ENCODE measurements at places on chromosomes 7 and 10.

GRCh38 chr10:20993830-20994527, 96.9 kb upstream of the NEBL start:
- DNase-seq: no peak

- no peak for DNase-seq
Measured at GRCh38 chr7:27991006-27991528, 189.5 kb downstream of the JAZF1 start.

- no peak for DNase-seq
Measured at GRCh38 chr10:66877361-66877760, 48.5 kb upstream of the LRRTM3 start.

DNA sequence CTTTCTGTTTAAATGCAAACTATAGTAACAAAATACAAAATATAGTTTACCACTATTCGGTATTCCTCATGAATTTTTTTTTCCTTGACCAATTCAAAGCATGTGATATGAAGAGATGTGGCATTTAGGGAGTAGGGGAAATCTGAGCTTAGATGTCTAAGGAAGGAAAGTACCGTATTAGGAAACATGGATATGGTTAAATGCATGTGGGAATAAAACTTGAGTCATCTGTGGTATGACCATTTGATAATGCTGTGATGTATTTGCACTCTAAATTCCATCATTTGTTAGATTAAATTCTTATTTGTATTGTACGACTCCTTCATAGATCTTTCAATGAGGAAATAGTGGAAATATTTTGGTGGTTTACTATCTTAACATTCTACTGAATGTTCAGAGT, 19.7 kb downstream of the AHR start:
- no peak for DNase-seq

- DNase-seq: no peak
Measured at GRCh38 chr10:111109501-111110242, 32.8 kb downstream of the ADRA2A start.

DNA sequence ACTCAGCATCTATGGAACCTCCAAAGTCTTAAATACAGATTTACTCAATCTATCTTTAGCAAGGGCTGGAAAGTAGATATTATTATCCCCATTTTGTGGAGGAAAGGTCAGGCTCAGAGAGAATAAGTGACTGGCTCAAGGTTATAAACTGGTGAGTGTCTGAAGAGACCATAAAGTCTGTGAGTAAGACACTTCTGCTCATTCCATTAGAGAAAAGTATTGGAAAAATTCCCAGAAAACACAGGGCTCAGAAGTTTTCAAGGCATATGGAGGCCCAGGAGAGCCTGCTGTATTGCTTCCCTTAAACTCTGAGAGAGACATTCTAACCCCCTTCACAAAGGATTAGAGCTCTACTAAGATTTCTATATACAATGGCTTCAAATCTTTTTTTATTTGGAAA, 134.8 kb downstream of the PCDH15 start:
- no peak for DNase-seq

DNA sequence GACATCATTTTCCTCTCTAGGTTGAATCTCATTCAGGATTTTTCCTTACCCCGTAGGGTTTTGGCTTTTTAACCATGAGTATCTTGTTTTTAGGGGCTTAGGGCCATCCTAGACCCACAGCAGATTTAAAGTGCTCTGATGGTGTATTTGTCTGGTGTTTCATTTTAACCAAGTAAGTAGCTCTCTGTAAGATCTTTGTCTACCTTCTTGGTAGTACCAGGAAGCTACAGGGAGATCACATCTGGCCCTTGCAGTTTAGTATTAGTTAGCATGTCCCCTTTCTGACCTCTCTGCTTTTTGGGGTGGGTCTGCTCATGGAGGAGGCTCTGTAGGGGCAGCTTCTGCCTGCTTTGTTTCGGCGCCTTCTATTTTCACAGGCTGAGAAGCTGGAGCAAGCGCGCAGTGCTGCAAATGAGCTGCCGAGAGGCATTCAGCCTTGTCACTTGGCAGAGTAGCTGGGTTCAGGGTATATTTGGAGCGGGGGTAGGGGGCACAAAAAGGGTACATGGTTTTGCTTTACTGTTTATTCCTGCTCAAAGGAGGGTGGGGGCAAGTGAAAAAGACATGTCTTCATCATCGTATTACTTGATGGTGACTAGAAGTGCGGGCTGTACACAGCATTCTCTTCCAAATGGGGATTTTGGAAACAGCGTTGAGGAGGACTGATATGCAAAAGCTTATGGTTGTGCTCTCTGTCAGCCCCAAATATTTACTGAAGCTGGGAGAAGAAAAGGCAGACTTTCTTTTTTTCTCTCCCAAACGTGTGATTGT, 146.3 kb downstream of the CELF2 start:
- peak; percentile 47 for DNase-seq

GRCh38 chr10:33310853-33311252, 23.6 kb downstream of the NRP1 start:
- DNase-seq: no peak

GRCh38 chr7:105017657-105018365, 3.8 kb downstream of the KMT2E start:
- no peak for DNase-seq

DNA sequence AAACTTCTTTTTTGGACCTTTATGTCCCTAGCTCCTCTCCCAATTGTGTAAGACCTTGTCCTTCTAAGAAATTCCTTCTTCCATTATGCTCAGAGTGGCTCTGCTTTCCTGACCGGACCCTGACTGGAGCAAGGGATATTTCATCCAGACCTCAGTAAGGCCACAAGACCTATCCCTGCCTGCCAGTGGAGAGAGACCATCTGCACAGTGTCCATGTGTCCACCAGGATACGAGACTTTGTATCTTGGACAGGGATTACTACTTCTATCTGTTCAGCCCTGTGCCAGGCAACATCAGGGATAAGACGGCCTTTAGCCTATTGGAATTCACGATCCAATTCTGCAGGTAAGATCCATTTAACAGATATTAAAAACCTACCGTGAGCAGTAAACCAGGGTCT, 7.2 kb upstream of the ATOH7 start:
- no peak for DNase-seq

- no peak for DNase-seq
Measured at GRCh38 chr7:45670227-45670626, 96.1 kb downstream of the ADCY1 start.

GRCh38 chr10:85433248-85433647, 933.3 kb downstream of the GRID1 start:
- no peak for DNase-seq

DNA sequence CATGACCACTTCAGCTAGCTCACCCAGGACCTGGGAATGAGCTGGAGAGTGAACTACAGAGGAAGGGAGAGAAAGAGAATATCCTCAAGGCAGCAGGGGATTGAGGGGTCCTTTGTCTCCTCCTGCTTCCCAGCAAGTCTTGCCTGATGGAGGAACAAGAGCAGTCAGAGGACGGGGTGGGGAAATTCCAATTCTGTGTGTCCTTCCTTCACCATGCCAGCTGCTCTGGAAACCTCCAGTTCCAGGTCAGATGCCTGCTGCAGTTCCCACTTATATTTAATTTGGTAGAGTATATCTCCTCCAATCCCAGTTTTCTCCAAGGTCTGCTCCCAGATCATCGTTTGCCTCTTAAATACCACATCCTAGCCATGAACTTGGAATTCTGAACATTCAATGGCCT, 21.4 kb upstream of the LEP start:
- no peak for DNase-seq

DNA sequence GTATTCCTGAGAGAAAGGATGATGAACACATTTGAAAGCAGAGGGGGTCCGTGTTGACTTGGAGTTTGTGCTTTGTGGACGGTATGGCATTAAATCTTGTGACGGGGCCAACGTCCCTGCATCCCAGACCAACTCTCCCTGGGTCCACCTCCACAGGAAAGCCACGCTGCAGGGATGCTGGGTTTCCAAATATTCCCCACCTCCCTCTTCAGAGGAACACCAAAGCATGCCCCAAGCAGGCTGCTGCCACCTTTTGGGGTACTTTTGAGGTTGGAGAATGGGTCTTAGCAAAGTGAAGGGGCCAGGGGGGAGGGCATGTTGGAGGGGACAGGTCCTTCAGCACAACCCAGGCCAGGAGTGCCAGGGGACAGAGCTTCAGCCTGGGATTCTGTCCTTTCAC, 504.4 kb downstream of the TCERG1L start:
- no peak for DNase-seq

DNA sequence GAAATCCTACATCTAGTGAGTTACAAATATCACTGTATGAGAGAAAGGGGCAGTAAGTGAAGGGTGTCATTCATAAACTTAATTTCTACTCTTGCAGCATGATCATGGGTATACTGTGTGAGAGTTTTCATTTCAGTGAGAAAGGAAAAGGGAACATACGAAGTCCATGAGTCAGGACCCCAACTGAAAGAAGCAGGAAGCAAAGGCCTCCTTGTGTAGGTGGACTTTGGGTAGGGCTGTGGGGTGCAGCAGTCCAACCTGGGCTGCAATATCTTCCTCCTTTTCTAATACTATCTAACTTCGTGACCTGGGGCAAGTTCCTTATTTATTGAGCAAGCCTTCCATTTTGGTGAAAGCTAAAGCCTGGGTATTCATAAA, 248.2 kb upstream of the TCF7L2 start:
- DNase-seq: no peak

DNA sequence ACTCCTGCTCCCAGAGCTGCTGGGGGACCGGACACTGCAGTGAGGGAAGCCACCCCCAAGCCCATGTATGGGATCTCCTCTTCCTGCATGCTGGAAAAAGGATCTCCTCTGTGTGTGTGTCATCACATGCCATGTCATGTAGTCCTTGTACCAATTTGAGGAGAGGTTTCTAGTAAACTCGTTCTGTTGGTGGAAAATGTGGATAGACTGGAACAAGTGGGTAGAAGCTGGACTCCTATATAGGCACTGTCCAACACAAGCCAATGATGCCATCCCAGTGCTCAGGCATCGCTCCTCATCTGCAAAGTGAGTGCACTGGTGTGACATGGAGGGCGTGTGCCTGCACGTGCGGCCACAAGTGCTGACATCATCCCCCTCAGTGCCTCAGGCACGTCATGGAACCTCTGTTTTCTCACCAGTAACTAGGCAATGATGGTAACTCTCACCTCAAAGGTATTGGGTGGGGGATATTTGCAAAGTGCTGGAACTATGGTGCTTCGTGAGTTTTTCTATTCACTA, 19.3 kb downstream of the MYO1G start:
- peak; percentile 81 for DNase-seq

- DNase-seq: peak; percentile 44
Measured at GRCh38 chr7:151058781-151059366, 515 bp upstream of the SLC4A2 start.

All from activated CD4-positive, alpha-beta memory T cell treated with anti-CD3 and anti-CD28 coated beads for 36 hours (primary cell).